B cell (primary cell): ENCODE measurements at places on chromosomes 11 and 22.
A peak's percentile ranks its signal among the peaks of the same experiment; 100 is the strongest.

GRCh38 chr11:72418834-72419560 is 15.3 kb downstream of the CLPB start:
- no peak for DNase-seq

GRCh38 chr22:22767876-22768602 is 119.6 kb upstream of the IGLL5 start:
- no peak for DNase-seq

DNA sequence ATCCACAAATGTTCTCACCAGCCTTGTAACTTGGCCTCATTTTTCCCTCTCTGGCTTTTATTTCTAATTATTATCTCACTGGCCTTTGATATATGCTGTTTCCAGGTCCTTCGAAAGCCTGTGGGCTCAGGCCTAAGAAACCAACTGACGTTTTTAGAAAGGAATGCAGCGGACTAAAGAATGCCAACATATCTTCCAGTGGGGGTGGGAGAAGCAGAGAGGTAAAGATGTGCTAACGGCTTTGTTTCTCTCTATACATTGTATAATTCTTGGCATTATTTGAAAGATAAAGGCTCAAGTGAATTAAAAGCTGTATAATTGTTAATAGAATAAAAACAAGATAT is 28.2 kb downstream of the OR6Q1 start:
- no peak for DNase-seq

DNA sequence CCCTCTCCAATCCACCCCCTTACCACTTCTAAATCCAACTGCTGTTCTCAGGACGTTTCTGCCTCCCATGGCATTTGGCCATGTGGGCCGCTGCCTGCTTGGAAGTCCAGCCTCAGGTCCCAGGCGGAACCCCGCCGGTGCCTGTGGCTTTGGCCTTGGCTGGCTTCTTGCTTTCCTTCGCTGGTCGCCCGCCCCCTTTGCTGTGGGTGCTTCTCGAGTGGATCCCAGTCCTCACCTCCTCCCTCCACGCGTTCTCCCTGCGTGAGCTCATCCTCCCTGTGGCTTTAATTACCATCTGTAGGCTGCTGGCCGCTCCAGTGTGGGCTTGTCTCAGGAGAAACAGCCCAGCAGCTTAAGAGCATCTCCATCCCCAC is 111.7 kb downstream of the NECTIN1 start:
- DNase-seq = no peak

DNA sequence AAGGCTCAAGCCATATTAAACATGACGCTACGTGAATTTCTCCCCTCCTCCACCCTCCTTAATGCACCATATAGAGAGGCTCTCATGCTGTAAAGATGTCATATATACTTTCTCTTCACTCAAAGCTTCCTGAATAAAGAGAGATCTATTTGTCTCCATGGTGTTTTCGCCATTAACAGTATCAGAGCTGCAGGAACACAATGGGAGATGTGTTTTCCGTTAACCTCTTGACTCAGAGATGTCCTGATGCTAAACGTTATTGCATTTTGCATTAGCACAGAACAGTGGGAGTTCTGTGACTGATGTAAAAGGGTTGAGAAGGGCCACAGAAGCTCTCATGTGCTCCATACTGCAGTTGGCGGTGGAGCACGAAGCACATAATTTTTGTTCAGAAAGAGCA is 25.7 kb upstream of the BLID start:
- DNase-seq = no peak

DNA sequence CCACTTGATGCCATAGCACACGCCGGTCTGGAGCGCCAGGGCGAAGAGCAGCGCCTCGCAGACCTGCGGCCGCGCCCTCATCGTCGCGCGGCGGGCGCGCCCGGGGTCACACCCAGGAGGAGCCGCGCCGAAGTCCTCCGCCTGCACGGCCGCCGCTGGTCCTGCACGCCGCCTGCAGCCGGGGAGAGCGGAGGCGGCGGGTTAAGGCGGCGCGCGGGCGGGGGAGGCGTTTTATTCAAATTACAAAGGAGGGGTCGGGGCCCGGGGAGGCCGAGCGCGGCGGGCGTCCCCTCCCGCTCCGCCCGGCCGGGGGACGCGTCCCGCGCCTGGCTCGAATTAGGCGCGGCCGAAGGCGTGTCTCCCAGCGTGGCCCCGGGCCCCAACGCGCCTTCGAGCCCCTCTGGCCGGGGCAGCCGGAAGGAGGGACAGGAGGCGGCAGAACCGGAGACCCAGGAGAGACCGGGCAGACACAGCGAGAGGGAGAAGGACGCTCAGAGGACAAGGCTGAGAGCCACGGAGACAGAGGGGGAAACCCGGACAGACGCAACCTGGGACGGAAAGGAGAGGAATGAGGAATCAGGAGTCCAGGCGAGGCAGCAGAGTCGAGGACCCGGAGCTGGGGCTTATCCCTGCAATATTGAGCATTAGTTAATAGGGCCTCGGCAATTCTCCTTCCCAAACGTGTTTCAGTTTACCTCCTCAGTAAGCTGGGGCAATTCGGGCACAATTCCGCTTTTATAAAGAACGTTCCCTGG is at the start of gene WNT11:
WNT11 (minus strand) TSS at position 176 of the 755 bp plus-strand sequence; CDS start at position 81, 95 bp downstream.
- DNase-seq = peak; percentile 65

- no peak for DNase-seq
These were observed 13.0 kb upstream of the MALAT1 start for GRCh38 chr11:65485920-65486219.

DNA sequence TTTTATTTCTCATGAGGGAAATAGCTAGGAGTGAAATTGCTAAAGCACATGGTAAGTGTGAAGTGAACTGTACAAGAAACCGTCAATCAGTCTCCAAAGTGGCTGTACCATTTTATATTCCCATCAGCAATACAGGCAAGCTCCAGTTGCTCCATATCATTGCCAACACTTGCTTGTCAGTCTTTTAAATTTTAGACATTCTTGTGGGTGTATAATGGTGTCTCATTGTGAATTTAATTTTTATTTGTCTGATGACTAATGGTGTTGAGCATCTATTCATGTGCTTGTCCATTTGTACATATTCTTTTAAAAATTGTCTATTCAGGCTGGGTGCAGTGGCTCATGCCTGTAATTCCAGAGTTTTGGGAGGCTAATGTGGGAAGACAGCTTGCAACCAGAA is 34.1 kb upstream of the SMCO4 start:
- no peak for DNase-seq

GRCh38 chr11:132734217-132734616 is 798.1 kb downstream of the OPCML start:
- DNase-seq = no peak

GRCh38 chr22:46131151-46131587 is 19.2 kb upstream of the PPARA start:
- no peak for DNase-seq

- DNase-seq = peak; percentile 78
These were observed 816 bp downstream of the PDE3B start for GRCh38 chr11:14644226-14645014.

- no peak for DNase-seq
These were observed 68.3 kb downstream of the CTTN start for GRCh38 chr11:70466596-70466995.

DNA sequence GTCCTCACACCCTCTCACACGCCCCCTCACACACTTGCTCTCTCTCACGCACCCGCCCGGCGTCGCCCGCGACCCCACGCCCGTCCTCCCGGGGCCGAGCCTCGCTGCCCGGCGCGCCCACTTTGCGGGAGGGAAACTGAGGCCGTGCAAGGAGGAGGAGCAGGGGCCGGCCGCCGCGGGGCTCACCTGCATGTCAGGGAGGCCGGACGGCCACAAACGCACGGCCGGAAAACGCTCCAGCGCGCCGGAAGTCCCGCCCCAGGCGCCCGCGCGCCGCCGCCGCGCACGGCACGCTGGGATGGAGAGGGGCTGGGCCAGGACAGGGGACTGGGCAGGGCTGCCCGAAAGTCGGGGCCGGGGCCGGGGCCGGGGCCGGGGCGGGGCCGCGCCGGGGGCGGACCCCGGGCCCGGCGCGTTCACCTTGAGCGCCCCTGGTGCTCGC is at the start of gene CHID1:
CHID1 (minus strand) TSS at position 222 of the 442 bp plus-strand sequence. CDS start 5,994 bp downstream, outside the sequence.
- DNase-seq = peak; percentile 87

DNA sequence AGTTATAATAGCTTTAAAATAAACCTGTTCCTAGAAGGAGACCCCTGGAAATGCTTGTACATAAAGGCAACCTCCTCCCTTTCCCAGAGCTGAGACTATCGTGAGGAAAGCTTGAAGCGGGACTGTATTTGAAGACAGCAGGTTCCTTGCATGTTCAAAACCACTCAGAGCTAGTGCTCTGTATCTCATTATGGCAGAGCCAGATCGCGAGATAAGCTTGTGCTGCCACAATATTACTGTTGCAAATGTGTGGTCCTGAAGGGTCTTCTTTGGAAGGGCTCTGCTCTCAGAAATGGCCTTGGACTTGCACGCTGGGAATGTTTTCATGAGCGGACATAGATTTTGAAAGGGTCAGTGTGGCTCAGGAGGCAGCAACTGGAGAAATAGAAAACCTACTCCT is 168.2 kb downstream of the KIRREL3 start:
- DNase-seq = no peak

GRCh38 chr11:128783513-128783912 is 83.6 kb downstream of the KCNJ1 start:
- DNase-seq = no peak

- no peak for DNase-seq
These were observed 317.5 kb downstream of the JRKL start for GRCh38 chr11:96707273-96707672.

- DNase-seq = no peak
These were observed 203.1 kb upstream of the MTMR2 start for GRCh38 chr11:96126917-96127595.

DNA sequence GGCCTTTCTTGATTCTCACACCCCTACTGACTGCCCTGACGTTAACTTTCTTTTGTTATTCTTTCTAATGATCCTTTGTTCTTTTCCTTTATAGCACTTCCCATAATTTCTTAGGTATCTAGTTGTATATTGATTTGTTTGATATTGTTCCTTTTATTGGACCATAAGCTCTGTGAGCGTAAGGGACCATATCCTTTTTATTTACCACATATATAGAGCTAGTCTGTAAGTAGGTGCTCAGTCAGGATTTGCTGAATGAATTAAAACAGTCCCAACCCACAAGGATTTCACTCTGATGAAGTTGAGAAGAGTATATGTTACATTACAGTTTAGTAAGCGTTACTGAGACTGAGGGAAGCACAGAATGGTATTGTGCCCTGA is 68.8 kb downstream of the EMSY start:
- no peak for DNase-seq
